ENCODE measurements at places on chromosomes 2 and 18.
A peak's percentile ranks its signal among the peaks of the same experiment; 100 is the strongest.

- no peak for DNase-seq
Measured at GRCh38 chr18:21684731-21685130, 19.8 kb downstream of the ABHD3 start.

- DNase-seq: no peak
Measured at GRCh38 chr2:241908686-241909420, 39.3 kb downstream of the RTP5 start.

DNA sequence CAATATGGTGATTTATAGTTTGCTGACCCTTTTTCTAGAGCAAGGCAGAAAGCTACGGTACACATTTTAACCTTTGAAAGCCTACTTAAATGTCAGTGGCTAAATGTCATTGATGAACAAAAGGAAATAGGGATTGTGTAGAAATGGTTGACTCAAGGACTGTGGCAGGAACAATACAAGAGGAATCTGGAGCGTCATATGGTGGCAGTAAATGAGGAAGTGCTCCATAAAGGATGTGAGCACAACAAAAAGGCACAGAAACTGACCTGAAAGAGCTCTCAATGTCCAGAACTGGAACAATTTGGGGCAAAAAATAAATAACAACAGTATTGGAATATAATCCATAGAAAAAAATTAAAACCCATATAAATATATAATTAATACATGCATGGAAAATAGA is 443.9 kb upstream of the VRK2 start:
- no peak for DNase-seq

- peak; percentile 16 for DNase-seq
Measured at GRCh38 chr18:50218432-50219197, 23.7 kb upstream of the MYO5B start.

DNA sequence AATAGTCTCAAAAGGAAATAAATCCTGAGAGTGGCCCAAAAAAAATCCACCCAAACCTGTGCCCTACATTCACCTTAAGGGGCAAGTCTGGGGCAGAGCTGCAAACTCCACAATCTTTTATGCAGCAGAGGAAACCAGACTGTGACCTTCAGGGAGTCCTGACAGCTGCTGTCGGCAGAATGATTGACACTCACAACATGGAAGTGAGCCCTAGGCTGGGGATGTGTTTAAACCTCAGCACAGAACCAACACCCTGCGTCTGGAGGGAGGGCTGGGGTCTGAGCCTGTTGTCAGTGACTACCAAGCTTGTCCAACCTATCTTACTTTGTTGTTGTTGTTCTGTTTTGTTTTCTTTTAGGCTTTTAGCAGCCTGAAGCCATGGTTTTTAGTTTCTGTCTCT is 39.6 kb downstream of the CRACDL start:
- DNase-seq: no peak

- DNase-seq: no peak
Measured at GRCh38 chr2:42191285-42192009, 22.3 kb downstream of the EML4 start.

DNA sequence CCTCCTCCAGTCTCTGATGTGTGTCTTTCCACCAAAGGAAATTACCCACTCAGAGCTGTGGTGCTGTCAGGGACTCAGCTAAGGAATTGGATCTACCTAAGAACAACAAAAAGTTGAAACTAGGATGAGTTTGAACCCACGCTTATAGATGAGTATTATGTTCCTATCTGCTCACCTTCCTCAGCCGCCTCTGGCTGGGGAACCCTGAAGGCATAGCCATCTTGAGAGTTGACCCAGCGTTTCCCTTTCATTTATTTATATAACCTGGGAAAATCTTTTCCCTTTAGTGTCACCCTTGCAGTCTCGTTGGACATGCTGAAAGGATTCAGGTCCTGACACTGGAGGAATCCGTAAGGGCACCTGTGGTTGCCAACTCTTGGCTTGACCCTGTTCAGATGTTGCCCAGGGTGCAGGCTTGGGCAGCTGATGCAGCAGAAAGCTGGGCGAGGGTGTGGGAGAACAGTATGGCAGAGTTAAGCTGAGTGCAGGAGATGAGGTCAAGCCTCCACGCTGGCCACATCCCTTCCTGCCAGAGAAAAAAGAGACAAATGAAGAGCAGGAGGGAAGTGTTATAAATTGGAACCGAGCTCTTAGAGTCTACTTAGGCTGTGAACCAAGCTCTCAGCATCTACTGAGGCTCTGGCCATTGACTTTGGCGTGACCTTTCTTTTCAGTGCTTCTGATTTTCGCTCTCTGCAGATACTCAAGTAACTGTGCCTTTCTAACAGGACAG is 1.9 kb downstream of the CDH20 start:
- no peak for DNase-seq

DNA sequence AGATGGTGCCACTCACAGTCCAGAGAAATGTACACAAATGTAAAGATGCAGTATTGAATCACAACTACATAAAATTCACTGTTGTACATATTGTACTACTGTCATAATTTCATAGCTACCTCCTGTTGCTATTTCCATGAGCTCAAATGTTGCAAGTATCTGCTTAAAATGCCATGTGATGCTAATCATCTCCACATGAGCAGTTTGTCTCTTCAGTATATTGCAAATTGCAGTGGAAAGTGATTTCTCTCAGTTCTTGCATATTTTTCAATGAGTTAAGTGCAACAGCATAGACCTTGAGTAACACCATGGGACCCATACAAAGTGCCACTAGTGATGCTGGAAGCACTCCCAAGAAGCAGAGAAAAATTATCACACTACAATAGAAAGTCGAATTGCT is 51.9 kb downstream of the MAIP1 start:
- no peak for DNase-seq

GRCh38 chr2:54604871-54605270 is 118.6 kb upstream of the EML6 start:
- DNase-seq: no peak

GRCh38 chr2:169265591-169265990 is 96.7 kb downstream of the LRP2 start:
- DNase-seq: no peak

GRCh38 chr2:49490710-49491109 is 336.4 kb upstream of the FSHR start:
- DNase-seq: no peak

- DNase-seq: no peak
Measured at GRCh38 chr2:131022731-131023130, 70.5 kb downstream of the FAM168B start.

DNA sequence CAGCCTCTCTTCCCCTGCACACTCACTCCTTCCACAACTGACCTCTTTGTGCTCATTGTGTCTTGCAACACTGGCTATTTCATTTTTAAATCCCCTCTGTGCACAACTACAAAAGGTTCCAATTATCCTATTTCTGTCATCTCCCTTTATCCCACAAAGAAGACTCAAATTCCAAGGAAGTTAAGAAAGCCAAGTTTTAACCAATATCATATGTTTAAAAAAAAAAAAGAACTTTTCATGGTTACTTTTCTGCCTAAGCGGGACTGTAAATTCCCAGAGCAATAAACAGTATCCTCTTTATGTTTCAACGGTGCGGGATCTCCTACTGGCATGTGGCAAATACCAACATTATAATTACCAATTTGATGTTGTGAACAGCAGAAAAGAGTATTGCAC is 83.8 kb downstream of the DOCK10 start:
- DNase-seq: no peak

GRCh38 chr2:45074713-45075112 is 65.5 kb upstream of the SIX2 start:
- DNase-seq: no peak

DNA sequence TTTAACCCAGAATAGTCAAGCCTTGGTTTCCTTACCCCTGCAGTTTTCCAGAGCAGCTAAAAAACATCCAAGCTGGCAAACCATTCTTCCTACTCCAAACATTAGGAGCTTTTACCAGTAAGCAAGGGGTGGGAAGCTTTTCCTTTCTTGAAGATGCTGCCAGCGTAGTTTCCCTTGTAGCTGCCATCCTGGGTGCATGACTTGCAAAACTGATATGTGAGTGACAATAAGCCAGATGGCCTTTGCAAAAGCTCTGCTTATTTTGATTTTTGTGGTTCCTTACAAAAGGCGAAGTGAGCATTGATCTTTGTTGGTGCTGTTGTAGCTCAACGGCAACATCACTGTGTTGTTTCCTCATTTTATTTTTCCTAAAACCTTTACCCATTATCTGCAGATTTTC is 138.8 kb downstream of the WDSUB1 start:
- no peak for DNase-seq

DNA sequence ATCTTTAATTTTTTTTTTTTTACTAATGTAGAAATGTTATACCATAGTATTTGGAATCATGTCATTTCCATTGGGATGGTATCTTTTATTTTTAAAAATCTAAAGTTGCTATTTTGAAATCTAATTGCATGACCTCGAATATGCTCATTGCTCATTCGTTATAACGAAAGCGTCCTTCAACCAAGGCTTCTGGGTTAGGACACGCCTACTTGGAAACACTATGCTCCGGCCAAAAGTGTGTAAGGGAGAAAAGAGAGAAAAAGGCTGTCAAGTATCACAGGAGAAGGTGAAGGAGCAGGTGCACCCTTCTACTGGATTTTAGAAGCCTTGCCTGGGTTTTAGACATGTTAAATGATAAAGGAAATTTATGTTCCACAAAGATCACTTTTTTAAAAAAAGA is 465.9 kb upstream of the ID2 start:
- DNase-seq: no peak

GRCh38 chr2:215773728-215774127 is 239.6 kb downstream of the MREG start:
- DNase-seq: no peak

GRCh38 chr18:46268671-46269070 is 164.5 kb downstream of the HAUS1 start:
- no peak for DNase-seq

GRCh38 chr2:150133623-150134022 is 353.8 kb downstream of the RND3 start:
- no peak for DNase-seq

DNA sequence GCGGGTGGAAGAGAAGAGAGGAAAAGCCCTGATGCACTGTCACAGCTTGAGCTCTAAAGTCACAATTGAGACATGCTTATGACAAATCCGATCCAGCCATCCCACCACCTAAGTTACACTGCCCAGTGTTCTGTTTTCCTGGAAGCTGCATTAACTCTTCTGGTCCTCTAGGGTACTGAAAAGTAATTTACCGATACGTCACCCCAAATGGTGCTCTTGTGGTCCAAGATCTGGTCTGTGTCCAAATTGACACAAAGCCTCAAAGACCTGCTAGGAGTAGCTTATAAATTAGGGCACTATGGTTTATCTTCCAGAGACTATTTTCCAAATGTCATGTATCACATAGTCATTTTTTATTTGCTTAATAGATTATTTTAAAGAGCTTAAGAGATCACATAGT is 186.7 kb upstream of the ETAA1 start:
- no peak for DNase-seq

DNA sequence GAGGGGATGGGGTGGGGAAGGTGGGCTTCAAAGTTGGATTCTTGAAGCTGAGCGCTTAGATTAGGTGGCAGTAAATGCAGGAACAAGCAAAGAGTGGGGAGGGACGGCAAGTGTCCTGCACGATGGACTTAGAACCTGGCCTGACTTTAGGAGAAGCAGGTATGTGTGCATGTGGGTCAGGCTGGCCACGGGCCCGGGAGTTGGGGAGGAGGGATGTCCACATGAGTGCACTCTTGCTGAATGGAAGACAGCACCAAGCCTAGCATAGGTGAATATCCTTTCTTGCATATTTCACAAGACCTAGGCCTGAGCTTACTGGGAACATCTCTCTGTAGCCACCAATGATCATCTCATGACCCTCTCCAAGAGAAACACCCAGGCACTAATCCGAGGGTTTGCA is 96.1 kb downstream of the DDX1 start:
- no peak for DNase-seq

DNA sequence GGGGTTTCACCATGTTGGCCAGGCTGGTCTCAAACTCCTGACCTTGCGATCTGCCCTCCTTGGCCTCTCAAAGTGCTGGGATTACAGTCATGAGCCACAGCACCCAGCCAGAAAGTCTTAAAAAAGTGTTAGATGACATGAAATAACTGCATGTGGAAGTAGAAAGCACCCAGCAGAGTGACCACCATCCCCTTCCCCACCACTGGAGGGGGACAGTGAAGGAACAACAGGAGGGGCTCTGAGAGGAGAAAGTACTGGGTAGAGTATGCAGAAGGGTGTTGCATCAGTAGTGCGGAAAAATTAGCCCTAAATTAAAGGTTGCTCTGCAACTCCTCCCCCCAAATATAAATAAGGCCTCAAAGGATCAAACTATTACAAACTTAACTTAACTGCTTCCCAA is 230.5 kb downstream of the ZNF521 start:
- no peak for DNase-seq

- DNase-seq: no peak
Measured at GRCh38 chr2:216833061-216833460, 26.8 kb downstream of the TNP1 start.

Data from T follicular helper cell (primary cell).